ENCODE measurements at places on chromosomes 2 and 18.

DNA sequence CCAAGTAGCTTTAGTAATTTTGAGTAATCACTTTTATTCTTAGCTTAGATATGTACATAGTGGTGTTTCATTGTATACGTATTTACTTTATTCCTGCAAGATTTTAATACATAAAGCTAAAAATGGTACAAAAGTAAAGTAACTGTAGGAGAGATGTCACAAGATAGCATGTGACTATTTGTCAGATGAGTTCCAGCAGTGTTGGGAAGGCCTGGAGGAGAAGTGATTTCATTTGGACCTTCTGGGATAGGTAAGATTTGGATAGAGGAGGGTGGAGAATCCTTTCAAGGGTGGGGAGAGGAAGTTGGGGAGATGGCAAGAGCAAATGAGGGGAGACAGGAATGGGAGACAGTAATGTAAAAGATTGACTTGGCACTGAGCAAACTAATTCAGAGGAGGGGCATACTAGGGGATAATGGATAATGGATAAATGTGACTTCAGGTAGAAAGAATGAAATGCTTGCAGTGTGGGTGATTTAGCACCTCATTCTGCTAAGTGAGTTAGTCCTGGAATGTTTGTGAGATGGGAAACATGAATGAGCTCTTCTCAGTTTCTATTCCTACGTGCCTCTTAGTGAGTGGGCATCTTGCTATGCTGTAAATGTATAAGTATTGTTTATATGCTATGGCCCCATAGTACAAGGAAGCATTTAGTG is 10.5 kb downstream of the WDR43 start:
- H3K4me3 ChIP-seq, result no peak overlapping the region
- no peak for DNase-seq
- H3K27me3 ChIP-seq, result no peaks in the 10 kb centered on the region
- no peaks in the 10 kb centered on the region for H3K4me1 ChIP-seq

GRCh38 chr2:207970147-207970825 is 55.0 kb downstream of the PLEKHM3 start:
- H3K27ac ChIP-seq, result no peak overlapping the region
- H3K36me3 ChIP-seq, result no peaks in the 10 kb centered on the region
- H3K27me3 ChIP-seq, result no peaks in the 10 kb centered on the region
- no peak overlapping the region for H3K4me3 ChIP-seq

GRCh38 chr2:42457011-42457410 is 36.8 kb downstream of the KCNG3 start:
- H3K36me3 ChIP-seq, result no peaks in the 10 kb centered on the region
- no peaks in the 10 kb centered on the region for H3K27me3 ChIP-seq
- H3K4me3 ChIP-seq, result no peak overlapping the region
- no peak for DNase-seq

DNA sequence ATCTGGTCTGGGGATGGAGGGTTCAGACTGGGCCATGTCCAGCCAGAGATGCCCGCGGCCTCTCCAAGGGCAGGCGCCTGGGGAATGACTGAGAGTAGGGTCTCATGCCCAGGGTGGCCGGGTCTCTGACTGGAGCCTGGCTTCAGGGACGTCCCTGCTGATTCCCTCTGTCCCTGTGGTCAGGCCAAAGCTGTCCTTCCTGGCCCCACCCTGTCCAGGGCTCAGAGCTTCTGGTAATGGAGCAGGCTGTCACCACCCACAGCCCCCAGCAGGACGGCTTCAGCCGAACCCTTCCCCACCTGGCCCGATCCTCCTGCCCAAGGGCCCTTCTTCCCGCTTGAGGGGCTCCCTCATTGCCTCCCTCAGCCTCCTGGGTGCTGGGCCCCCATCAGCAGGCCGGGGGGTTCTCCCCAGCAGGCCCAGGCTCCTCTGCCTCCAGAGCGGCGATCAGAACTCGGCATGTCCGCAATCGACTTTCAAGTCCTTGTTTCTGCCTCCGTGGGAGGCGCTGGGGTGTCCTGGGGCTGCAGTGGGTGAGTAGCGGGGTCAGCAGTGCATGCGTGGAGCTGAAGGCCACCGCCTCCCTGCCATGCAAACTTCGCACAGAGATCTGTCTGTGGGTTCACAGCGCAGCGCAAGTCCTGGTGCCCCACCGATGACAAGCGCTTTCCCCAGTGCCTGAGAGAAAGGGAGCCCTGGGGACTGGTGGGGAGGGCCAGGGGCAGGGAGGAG is 18.3 kb downstream of the RAMP1 start:
- H3K4me1 ChIP-seq, result no peaks in the 10 kb centered on the region
- no peak overlapping the region for H3K4me3 ChIP-seq
- H3K27ac ChIP-seq, result no peak overlapping the region

DNA sequence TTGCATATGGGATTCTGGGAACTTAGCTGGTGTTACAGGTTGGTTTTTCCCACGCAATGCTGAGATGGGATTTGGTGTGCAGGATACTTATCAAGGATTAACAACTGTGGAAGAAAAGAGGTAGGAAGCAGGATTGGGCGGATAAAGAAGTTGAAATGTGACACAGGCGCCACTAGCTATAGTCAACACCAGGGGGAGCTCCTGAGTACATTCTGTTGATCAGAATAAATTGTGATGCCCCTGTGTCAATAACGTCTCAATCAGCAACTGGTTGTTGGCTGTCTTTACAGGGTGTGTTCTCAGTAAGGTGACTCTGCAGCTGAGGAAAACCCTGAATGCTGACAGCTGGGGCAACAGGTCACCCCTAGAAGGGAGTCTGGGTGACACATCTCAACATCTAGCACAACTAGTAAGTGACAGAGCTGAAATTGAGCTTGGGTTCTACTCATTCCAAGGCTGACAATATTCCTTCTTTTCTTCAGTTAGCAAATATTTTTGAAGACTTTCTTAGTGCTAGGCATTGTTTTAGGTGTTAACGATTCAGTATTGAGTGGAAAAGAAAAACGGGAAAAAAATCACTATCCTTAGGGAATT is 143.0 kb downstream of the ARL6IP6 start:
- DNase-seq, result no peak
- no peaks in the 10 kb centered on the region for H3K36me3 ChIP-seq
- no peaks in the 10 kb centered on the region for H3K4me1 ChIP-seq
- H3K27ac ChIP-seq, result no peak overlapping the region

- DNase-seq, result no peak
- H3K36me3 ChIP-seq, result no peaks in the 10 kb centered on the region
- H3K4me1 ChIP-seq, result peaks cover 10% of the 10 kb centered on the region
- no peak overlapping the region for H3K4me3 ChIP-seq
- H3K27me3 ChIP-seq, result no peaks in the 10 kb centered on the region
These were observed 49.0 kb downstream of the CAPN13 start for GRCh38 chr2:30758191-30758651.

DNA sequence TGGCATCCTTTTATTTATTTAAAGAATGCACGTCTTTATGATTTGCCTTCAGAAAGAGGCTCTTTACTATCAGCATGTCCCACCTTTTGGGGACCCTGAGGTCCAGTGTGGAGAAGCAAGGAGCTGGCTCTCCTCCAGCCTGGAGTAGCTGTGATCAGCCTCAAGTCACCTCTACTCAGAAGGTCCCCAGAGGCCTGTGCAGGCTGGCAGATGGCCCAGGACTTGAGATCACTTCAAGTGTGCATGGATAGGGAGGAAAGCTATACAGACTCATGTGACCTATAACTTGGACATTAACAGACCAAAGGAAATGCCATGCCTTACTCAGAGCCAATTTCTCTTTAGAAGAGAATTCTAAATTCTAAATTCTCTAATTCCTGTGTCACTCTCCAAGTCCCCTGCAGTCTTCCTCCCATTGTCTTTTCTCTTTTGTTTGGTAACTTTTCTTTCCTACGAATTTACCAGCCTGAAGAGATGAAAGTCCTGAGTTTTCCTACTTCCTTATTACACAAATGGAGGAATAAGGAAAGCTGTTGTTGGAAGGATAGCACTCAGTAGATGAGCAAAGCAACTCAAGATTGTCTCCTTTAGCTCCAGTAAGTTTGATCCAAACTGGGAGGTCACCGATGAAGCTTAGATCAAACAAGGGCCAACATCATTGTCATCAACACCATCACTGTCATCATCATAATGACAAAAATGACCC is 163.9 kb downstream of the GFPT1 start:
- H3K27me3 ChIP-seq, result no peaks in the 10 kb centered on the region
- no peak for DNase-seq
- H3K4me1 ChIP-seq, result no peaks in the 10 kb centered on the region
- no peak overlapping the region for H3K4me3 ChIP-seq

GRCh38 chr2:233178994-233179847 is 72.3 kb upstream of the ATG16L1 start:
- no peaks in the 10 kb centered on the region for H3K4me1 ChIP-seq
- DNase-seq, result no peak
- H3K36me3 ChIP-seq, result no peaks in the 10 kb centered on the region
- no peaks in the 10 kb centered on the region for H3K27me3 ChIP-seq
- no peak overlapping the region for H3K4me3 ChIP-seq
- no peak overlapping the region for H3K27ac ChIP-seq

GRCh38 chr2:116491292-116491691 is 1323.2 kb upstream of the DDX18 start:
- no peak for DNase-seq
- H3K27ac ChIP-seq, result no peak overlapping the region
- H3K27me3 ChIP-seq, result no peaks in the 10 kb centered on the region
- no peaks in the 10 kb centered on the region for H3K36me3 ChIP-seq
- no peaks in the 10 kb centered on the region for H3K4me1 ChIP-seq

GRCh38 chr2:96110621-96111256 is 5.6 kb downstream of the ADRA2B start:
- H3K36me3 ChIP-seq, result no peaks in the 10 kb centered on the region
- H3K27ac ChIP-seq, result no peak overlapping the region
- H3K27me3 ChIP-seq, result no peaks in the 10 kb centered on the region
- H3K4me3 ChIP-seq, result no peak overlapping the region
- DNase-seq, result no peak

DNA sequence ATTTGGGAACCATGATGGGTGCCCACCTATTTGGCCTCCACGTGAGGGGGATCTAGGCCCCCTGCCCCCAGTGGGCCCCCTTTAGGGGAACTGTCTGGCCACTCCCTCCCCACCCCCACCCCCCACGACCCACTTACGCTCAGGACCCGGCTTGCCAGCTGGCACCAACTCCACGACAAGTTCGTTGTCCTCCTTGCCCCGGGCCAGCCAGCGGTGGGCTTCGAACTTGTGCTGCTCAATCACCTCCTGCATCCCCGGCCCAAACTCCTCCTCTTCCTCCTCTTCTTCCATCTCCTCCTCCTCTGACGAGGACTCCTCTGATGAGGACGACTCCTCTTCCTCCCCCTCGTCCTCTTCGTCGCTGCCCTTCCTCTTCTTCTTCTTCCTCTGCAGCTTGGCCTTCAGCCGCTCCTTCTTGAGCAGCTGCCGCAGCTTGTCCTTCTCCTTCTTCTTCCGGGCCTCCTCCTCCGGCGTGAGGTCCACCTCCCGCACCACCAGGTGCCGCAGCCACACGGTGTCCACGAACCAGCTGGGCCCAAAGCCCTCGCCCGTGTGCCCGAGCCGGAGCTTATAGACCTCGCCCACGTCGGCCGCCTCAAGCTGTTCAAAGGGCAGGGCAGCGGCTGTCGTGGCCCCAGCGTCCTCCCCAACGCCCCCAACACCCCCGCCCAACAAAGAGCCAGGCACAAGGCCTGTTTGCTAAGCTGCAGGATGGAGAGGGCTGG is 96.9 kb downstream of the LOXHD1 start:
- no peaks in the 10 kb centered on the region for H3K4me1 ChIP-seq
- no peaks in the 10 kb centered on the region for H3K27me3 ChIP-seq
- no peak overlapping the region for H3K27ac ChIP-seq
- no peak overlapping the region for H3K4me3 ChIP-seq

- H3K4me1 ChIP-seq, result no peaks in the 10 kb centered on the region
- DNase-seq, result no peak
- no peak overlapping the region for H3K27ac ChIP-seq
- no peaks in the 10 kb centered on the region for H3K27me3 ChIP-seq
- no peaks in the 10 kb centered on the region for H3K36me3 ChIP-seq
These were observed 652.6 kb upstream of the CHAC2 start for GRCh38 chr2:53114991-53115390.

- DNase-seq, result no peak
- H3K36me3 ChIP-seq, result no peaks in the 10 kb centered on the region
- peaks cover 100% of the 10 kb centered on the region for H3K27me3 ChIP-seq
- H3K4me3 ChIP-seq, result no peak overlapping the region
- H3K27ac ChIP-seq, result no peak overlapping the region
These were observed 4.2 kb upstream of the POU3F3 start for GRCh38 chr2:104849618-104850141.

GRCh38 chr2:28956890-28957289 is 24.2 kb upstream of the TOGARAM2 start:
- no peaks in the 10 kb centered on the region for H3K36me3 ChIP-seq
- H3K4me3 ChIP-seq, result no peak overlapping the region
- DNase-seq, result no peak
- no peaks in the 10 kb centered on the region for H3K4me1 ChIP-seq
- H3K27ac ChIP-seq, result no peak overlapping the region
- H3K27me3 ChIP-seq, result no peaks in the 10 kb centered on the region

DNA sequence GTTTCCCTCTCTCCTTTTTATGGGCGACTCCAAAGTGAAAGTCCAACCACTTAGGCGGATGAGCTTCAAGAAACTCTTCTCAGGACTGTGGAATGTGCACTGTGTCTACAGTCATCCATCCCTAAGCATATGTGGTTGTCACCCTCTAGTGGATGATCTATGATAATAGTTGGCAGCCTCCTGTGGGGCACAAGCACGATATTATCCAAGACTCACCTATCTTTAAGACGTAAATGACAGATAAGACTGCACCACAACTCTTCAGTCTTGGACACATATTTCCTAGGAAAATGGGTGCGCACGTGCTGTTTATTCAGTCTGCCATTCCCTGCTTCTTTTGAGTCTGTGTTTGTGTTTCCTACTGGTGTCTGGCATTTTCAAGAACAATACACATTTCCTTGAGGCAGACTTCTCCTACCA is 145.5 kb upstream of the CTAGE1 start:
- peaks cover 22% of the 10 kb centered on the region for H3K4me1 ChIP-seq
- no peaks in the 10 kb centered on the region for H3K27me3 ChIP-seq
- H3K4me3 ChIP-seq, result no peak overlapping the region
- no peaks in the 10 kb centered on the region for H3K36me3 ChIP-seq

DNA sequence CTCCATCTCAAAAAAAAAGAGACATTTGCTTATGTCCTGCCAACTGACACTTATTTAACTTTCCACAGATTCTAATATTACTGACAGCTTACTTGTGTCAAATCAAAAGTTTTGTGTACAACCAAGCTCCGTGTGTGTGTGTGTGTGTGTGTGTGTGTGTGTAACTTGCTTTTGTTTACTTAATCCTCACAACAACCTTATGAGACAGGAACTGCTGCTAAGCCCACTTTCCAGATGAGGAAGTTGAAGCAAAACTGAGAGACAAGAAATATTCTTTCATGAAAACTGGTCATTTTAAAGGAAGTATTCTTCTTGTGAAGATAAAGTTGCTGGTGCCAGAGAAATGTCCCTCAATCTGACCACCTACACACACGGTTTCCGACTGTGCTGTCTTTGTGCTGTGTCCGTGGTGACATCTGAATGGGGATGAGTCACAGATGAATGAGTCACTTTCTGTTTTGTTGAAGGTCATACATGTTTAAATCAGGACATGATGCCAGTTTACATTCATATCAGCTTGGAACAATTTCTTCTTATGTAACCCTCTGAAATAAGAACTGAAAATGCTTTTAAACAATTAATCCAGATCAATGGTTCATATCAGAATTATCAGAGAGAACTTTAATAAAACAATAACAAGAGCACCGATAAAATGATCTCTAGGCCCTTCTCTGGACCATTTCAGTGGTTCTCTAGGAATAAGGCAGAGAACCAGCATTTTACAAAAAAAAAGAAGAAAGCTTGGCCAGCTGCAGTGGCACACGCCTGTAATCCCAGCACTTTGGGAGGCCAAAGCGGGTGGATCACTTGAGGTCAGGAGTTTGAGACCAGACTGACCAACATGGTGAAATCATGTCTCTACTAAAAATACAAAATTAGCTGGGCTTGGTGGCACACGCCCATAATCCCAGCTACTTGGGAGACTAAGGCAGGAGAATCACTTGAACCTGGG is 95.5 kb downstream of the THNSL2 start:
- H3K27ac ChIP-seq, result no peak overlapping the region
- H3K4me3 ChIP-seq, result no peak overlapping the region
- no peak for DNase-seq
- H3K4me1 ChIP-seq, result no peaks in the 10 kb centered on the region
